ENCODE measurements at places on chromosomes 5 and 9.
A peak's percentile ranks its signal among the peaks of the same experiment; 100 is the strongest.

DNA sequence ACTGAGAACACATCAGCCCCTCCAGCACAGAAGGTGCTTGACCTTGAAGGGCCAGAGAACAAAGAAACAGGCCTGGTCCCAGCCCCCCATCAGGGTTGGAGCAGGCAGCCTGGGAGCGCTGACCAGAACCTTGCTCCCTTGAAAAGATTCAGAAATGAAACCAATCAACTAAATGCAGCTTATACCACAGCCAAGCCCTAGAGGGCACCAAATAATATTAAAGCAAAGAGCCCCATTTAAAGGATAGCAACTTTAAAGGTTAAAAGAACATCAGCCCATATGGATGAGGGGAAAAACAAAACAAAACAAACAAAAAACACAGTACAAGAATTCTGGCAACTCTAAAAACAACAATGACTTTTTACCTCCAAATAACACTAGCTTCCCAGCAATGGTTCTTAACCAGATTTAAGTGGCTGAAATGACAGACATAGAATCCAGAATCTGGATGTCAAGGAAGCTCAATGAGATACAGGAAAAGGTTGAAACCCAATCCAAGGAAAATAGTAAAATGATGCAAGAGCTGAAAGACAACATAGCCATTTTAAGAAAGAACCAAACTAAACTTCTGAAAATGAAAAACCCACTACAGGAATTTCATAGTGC, 471.9 kb downstream of the MTRR start:
- no peak for ATAC-seq

DNA sequence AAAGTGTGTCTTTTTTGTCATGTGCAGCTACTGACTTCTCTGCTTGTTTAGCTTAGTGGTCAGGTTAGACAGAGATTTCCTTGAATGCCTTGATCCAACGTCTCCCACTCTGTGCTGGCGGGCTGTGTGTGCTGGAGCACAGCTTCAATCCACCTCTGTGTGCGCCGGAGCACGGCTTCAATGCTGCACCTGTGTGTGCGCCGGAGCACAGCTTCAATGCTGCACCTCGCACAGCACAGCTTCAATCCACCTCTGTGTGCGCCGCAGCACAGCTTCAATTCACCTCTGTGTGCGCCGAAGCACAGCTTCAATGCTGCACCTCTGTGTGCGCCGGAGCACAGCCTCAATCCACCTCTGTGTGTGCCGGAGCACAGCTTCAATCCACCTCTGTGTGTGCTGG, 69.0 kb upstream of the PHYKPL start:
- no peak for ATAC-seq

DNA sequence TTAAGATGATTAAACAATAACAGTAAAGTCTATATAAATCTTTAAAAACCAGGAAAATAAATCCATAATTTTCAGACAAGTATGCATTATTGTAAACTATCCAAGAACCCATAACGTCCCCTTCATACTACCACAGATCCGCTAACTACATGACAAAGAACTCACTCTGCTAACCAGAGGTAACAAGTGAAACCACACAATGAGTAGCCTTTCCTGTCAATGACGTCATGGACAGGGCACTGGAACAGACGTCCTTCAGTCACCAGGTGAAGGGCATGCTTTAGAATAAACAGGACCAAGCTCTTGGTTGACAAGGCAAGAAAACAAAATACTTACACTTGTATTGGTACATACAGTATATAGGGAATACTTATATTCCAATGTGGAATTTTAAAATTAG, 45.2 kb downstream of the RNF130 start:
- ATAC-seq: peak; percentile 52

DNA sequence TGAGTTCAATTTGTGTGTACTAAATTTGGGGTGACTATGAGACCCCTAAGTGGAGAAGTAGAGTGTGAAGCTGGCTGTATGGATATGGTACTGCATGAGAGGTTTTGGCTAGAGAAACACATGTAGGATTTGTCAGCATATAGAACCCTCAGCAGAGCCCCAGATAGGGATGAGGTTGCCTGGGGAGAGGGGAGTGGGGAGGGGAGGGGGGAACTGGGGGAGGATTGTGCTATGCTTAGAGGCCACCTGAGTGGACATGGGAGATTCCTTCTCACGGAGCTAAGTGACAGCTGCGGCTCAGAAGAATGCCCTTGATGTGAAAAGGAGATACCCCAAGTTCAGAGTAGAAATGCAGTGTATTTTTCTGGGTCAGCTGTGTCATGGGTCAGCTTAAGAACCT, 11.2 kb downstream of the SLC22A5 start:
- no peak for ATAC-seq

- no peak for ATAC-seq
Observed at GRCh38 chr5:179267071-179267670, 78.1 kb downstream of the ADAMTS2 start.

- no peak for ATAC-seq
Observed at GRCh38 chr9:86771420-86771819, 175.9 kb downstream of the GAS1 start.

GRCh38 chr5:79305706-79306105, 69.8 kb downstream of the JMY start:
- ATAC-seq: peak; percentile 90

GRCh38 chr9:79623799-79624721, 52.3 kb downstream of the TLE4 start:
- ATAC-seq: peak; percentile 99

DNA sequence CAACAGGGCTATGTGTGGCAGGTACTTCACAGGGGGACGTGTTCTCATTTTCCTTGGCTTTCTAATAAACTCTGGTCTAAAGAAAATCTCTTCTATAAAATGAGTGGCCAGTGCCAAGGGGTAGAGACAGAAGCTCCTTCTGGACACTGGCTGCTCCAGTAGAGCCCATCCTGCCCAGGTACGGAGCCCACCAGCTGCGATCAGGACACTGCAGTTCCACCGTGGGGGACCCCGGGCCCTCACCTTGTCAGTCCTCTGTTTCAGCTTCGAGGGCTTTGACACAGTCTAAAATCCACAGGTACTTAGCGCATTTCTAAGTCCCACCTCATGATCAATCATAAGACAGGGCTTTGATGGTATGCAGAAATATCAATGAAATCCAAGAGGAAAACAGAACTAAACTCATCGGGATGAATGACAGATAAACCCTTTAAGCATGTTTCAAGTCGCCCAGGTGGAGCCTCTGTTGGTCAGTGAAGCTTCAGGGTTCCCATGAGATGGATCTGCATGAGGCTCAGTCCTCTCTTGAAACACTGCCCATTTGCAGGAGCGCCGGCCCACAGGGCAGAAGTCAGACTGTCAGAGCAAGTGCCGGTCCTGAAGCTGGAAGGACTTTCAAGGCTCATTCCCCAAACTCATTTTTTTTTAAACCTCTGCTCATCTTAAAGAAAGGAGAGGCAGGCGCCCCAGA, 20.3 kb upstream of the TERT start:
- ATAC-seq: no peak

DNA sequence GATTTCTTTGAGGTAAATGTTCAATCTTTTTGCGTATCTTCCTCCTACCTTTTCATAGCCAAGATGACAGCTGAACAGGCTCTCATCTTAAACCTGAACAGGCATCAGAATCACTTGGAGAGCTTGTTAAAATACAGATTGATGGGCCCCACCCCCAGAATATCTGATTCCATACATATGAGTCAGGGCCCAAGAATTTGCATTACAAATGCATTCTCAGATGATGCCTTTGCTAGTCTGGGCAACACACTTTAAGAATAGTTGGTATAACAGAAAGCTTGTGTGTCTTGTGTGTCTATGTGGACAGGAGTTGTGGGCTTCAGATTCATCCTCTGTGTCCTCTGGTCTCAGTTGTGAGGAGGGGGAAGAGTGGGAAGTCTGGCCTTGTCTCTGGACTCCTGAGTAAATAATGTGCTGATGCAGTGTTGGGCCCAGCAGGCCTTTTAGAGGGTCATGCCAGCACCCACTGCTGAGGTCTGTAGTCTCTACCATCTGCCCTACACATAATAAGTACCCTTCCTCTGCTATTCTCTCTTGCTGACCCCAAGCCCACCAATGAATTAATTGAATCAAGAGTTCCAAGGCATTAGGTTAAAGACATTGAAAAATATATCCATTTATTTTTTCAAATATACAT, 43.1 kb downstream of the PTCD2 start:
- ATAC-seq: peak; percentile 55

DNA sequence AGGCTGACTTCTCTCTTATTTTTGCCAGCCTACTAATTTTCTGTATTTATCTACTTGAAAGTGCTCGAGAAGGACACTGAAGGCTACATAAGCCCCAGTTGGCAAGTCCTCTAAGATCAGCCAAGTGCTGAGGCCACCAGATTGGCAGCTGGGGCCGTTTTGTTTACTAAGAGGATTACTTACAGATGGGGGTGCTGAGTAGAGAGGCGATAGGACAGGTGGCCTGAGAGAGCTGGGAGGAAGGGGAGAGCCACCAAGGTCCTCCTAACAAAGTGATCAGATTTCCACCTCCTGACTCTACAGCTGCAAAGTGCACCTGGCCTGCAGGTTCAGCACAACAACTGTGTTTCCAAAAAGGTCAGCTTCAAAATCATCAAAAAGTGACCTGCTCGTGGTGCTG, 32.9 kb downstream of the FRMD3 start:
- ATAC-seq: no peak

GRCh38 chr9:82284758-82285157, 296.2 kb downstream of the SPATA31D1 start:
- ATAC-seq: no peak

- no peak for ATAC-seq
Observed at GRCh38 chr5:25641124-25641523, 996.3 kb upstream of the CDH10 start.

DNA sequence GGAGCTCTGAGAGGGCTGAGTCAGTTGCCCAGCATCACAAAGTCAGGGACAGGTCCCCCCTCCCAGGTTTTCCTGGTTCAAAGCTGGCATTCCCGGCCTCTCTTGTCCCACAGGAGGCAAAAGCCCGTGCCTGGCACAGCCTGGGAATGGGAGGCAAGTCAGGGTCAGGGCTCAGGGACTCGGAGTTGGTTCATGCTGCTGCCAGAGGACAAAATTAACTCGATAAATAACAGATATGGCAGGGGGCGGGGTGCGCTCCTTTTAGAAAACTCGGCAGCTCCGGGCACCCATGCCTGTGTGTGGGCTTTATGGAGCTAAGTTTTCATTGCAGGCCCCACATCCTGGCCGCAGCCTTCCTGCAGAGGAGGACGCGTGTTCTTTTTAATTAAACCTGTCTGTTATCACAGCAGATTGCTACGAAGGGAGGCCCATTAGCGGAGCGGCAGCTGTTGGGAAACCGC, 62.8 kb upstream of the LMX1B start:
- no peak for ATAC-seq

GRCh38 chr5:54553659-54554207, 36.2 kb downstream of the SNX18 start:
- no peak for ATAC-seq

All from esophagus mucosa (tissue), 1 donor.